ENCODE measurements at places on chromosomes 1 and 21.

DNA sequence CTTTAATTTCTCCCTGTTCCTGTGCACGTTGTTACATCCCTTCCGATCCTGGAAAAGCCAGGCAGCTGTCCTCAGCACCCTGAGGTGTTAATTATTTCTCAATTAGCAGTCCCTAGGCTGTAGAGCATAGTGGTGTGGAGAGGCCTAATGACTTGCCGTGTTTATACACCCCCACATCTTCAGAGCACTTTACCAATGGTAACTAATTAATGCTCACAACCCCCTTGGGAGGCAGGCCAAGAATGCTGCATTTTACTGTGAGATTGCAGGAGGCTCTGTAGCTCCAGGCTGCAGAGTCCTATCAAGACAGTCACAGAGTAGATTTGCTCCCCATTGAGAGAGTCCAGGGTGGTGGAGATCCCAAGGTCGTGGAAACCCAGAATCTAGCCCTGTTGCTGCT lies 2.4 kb upstream of the PARS2 start:
- DNase-seq = no peak

GRCh38 chr1:179127163-179127895 lies 45.5 kb downstream of the TOR3A start:
- DNase-seq = peak; percentile 23

- DNase-seq = no peak
Observed at GRCh38 chr1:201905234-201905890, 16.7 kb downstream of the SHISA4 start.

- no peak for DNase-seq
Observed at GRCh38 chr1:174358344-174358743, 89.4 kb upstream of the GPR52 start.

GRCh38 chr1:37308031-37308960 lies 166.1 kb upstream of the ZC3H12A start:
- no peak for DNase-seq

DNA sequence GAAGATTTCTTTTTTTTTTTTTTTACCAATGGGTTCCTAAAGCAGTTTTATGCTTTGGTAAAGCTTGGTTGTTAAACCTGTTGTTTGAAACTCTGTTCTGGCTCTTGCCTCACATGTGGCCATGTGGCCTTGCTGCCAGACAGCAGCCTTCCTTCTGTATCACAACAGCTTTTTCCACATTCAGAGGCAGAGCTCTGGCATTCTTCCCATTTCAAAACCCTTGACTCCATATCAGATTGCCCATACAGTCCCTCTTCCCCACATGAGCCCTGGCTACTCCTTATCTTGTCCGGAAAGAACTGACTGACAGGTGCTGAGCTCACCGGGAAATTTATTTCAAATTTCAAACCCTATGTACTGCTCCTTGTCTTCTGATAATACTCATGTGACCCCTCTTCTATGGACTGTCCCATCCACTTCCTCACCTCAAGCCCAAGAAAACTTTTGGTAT lies 38.5 kb upstream of the LAX1 start:
- DNase-seq = no peak

DNA sequence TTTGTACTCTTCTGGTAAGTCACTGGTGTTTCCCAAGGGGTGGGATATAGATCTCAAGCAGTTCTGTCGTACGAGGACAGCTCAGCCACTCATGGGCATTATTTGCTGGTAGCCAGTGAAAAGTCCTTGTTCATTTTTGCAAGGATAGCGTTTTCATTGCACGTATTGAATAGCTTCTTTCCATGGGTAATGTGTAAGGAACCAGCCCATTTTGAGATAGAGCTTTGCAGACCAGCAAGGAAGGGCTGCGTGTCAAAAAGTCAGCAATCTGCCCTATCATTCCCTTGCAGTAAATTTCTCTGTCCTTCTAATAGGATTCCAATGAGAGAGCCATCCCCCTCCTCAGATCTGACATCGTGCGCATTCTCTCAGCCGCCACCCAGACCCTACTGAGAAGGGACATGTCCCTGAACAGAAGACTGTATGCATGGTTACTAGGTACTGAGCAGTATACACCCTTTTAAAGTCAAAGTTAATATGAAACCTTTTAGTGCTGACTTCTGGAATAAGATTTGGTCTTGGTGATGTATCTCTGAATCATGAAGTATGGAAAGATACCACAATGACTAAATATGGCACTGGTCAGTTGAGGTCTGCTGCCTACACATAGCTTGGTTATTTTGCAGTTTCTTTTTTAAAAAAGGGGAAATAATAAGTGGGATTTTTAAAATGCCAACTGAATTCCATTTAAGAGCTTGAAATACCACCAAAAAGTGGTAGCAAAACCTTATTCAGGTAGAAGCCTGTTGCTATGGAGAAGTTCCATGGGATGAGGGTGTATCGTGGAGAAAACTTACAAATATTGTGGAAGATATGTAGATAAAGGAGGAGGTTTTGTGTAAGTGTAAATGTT lies 55.3 kb downstream of the DOP1B start:
- DNase-seq = peak; percentile 72

- no peak for DNase-seq
Observed at GRCh38 chr1:10704368-10704882, 92.0 kb downstream of the CASZ1 start.

GRCh38 chr1:200374569-200375295 lies 35.1 kb downstream of the ZNF281 start:
- DNase-seq = no peak

GRCh38 chr1:220217383-220217988 lies 54.8 kb downstream of the RAB3GAP2 start:
- no peak for DNase-seq

- DNase-seq = no peak
Observed at GRCh38 chr1:236089046-236089773, 24.3 kb upstream of the NID1 start.
